ENCODE measurements at places on chromosomes 13 and 19.

GRCh38 chr19:1122972-1123363 is 19.2 kb downstream of the GPX4 start:
- DNase-seq = no peak

- no peak for DNase-seq
These were observed 114.6 kb downstream of the KDM4B start for GRCh38 chr19:5083547-5083965.

DNA sequence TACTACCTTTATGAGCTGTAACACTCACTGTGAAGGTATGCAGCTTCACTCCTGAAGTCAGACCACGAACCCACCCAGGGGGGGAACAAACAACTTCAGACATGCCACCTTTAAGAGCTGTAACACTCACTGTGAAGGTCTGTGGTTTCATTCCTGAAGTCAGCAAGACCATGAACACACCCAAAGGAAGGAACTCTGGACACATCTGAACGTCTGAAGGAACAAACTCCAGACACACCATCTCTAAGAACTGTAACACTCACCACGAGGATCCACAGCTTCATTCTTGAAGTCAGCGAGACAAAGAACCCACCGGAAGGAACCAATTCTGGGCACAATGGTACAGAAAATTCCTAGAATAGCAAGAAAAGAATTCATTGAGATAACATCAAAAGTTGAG is 1796.5 kb upstream of the MIR17HG start:
- no peak for DNase-seq

GRCh38 chr13:109610517-109610916 is 175.9 kb downstream of the IRS2 start:
- DNase-seq = no peak

DNA sequence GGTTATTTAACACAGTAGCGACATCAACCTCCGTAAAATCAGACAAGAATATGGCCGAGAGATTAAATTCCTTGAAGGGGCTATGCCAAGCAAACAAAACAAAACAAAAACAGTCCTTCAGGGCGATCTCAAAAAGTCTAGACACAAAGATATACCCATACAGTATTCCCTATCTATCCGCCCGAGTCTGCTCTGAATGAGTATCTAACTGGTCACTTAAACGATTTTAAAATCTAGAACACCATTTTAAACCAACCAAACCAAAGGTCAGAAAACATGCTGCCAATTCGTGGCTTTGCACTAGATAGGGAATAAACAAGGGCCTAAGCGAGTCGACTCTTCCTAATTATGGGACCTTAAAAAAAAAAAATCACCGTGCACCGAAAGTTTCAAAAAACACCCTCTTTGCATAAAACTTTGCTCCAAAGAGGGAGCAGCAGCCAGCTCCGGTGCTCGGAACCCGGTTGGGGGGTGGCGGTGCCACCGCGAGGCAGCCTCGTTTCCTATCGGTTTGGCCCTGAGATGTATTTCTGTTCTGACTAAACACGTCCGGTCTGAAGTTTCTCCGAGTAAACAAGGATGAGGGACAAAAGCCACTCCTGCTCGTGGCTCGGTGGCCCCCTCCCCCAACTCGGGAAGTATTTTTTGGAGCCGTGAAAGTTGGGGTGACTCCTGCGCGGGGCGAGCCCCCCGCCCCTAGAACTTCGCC is 1.8 kb downstream of the HMGB1 start:
- DNase-seq = peak; percentile 51

GRCh38 chr13:91126806-91127205 is 220.7 kb upstream of the MIR17HG start:
- no peak for DNase-seq

GRCh38 chr13:21330126-21330861 is 128.8 kb downstream of the ZDHHC20 start:
- no peak for DNase-seq

GRCh38 chr13:36059321-36059720 is 71.9 kb downstream of the DCLK1 start:
- no peak for DNase-seq

- no peak for DNase-seq
These were observed 33.6 kb downstream of the GJA3 start for GRCh38 chr13:20127262-20127561.

- peak; percentile 44 for DNase-seq
These were observed 8.5 kb downstream of the UBXN6 start for GRCh38 chr19:4449022-4449638.

DNA sequence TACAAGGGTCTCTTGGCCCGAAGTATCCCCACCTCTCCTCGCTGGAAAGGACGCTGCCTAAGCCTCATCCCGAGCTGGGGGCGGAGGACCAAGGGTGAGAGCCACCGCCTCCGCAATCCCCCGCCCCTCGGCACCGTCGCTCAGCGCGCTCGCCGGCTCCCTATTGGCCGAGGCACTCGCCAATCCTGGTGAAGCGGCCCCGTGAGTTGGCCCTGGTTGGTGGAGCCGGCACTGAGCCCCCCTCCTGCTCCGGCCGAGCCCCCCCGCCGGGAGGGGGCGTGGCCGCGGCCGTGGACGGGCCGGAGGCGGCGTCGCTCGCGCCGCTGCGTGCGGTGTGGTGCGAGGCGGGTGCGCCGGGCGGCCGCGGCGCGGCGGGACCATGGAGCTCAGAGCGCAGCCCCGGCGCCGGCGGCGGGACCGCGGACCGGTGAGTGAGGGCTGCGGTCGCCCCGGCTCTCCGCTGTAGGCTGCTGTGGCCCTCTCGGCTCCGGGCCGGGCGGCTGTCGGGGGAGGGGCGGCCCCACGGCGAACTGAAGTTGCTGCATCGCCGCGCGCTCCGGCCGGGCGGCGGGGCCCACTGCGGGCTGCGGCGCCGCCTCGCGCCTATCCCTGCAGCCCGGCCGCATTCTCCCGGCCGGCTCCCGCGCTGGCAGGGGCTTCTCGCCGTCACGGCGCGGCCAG is at the start of gene WASF3:
TSS of gene WASF3 (plus strand) at position 291 of the 681 bp plus-strand sequence. CDS start 84,588 bp downstream, outside the sequence.
- DNase-seq = peak; percentile 89

DNA sequence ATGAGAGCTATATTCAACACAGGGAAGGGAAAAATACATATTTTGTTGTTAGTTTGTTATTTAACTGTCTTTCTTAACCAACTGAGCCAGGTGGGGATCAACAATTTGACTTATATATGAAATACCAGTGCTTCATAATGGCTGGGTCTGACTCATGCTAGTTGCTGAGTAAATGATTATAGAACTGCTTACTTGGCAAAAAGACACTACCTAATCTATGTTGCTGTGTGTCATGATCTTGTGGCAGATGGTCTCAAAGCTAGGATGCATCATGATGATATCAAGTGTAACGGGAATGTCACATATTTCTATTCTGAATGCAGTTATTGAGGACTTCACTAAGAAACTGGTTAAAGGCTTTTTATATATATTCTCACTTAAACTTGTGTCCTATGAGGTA is 727.4 kb upstream of the SLITRK1 start:
- no peak for DNase-seq

DNA sequence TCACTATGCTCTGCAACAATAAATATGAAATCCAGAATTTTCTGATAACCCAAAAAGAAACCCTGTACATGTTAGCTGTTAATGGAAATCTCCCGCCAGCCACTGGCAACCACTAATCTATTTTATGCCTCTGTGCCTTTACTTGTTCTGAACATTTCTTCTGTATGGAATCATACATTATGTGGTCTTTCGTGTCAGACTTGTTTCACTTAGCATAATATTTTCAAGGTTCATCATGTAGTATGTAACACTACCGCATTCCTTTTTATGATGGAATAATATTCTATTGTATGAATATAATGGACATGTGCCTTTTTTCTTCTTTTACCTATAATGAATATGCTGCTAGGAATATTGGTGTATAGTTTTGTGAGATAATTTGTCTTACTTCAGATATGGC is 1123.3 kb downstream of the EFNB2 start:
- no peak for DNase-seq

DNA sequence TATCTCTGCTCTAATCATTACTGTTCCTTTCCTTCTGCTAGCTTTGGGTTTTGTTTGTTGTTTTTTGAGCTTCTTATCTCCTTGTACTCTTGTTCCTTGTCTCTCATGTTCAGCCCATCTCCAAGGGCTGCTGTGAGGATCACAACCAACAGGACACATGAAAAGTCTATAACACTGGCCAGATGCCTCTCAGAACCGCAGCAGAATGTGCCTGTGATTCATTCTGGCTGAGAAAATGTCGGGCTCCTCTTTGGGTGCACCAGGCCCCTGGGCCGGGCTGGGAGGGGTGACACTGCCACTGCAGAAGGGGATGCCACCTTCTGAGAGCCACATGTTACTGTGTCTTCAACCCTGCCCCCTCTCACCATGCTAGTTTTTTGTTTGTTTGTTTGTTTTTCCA is 48.0 kb downstream of the GGACT start:
- no peak for DNase-seq

GRCh38 chr19:38977445-38978325 is 2.1 kb upstream of the FBXO17 start:
- no peak for DNase-seq

GRCh38 chr19:8148088-8148409 is 1.3 kb downstream of the FBN3 start:
- no peak for DNase-seq

DNA sequence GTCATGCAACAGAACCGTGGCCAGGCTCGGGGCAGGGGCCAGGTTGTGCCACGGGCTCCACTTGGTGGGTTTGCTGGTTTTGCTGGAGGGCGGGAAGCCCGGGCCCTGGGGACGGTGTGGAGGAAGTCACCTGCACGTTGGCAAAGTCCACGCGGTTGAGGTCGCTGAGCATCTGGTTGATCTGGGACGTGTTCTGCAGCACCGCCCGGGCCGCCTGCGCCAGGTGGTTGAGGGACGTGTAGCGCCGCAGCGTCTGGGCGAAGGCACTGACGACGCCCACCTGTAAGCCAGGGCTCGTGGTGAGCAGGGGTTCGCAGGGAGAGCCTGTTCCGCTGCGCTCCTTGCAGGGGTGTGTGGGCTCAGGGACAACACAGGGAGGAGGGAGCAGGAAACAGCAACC is 24.7 kb upstream of the RANBP3 start:
- DNase-seq = no peak

DNA sequence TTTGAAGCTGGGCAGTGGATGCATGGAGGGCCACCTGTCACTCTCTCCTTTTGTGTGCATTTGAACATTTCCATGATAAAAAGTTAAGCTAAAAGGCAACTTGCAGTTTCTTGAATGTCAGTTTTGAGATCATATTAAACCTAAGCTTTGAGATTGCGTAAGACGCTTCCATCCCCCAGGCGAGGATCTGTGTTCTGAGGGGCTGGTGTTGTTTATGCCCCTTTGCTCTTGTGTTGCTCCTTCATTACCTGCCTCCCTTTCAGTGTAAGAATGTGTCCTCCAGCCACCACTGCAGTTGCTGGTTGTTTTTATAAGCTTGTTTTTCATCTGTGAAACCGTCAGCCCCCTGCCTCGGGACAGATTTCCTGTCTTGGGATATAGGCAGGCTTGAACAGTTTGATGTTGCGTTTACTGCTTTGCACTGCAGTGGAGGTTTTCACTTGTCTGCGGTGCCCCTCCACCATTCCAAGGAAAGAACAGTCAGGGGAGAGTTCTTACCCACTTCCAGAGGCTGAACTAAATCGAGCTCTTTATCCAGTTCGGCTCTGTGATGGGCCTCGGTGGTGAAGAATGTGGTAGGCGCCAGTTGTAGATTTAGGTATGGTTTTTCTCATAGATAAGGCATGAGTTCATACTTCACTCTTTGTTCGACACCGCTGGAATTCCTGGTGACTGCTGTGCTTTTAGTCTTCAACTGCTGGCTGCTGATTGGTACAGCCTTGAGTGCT is 96.8 kb downstream of the ARHGEF7 start:
- DNase-seq = no peak

DNA sequence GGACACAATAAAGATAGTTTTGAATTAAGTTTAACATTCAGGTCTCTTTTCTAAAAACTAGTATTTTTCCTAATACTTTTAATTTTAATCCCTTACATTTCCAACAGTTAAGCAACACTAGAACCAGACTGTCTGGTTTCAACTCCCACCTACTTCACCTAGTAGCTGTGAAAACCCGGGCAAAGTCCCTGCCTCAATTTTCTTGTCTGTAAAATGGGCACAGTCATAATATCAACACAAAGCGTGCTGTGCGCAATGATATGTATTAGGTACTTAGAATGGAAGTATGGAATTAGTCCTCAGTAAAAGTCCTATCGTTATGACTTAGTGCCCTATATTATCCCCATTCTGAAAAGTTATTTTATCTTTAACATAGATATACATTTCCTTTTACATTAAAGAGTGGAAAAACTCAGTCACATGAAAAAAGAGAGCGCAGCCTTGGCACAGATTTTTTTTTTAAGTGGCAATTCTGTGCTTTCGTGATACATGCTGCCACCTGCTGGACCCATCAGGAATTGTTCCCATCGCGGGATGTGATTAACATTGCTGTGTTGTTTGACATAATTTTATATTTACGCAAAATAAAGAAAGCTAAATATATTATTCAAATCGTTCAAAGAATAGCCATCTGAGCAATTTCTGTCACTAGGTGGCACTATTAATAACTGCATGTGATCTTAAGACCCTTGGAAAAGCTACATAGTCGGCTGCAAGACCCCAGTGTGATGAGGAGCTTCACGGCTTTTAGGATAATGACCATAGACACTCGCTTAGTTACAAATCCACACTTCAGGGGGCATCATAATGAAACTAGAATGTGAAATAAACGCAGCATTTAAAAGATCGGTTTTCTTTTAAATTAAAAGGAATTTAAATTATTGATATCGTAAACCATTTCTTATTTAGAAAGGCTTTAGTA is 59.9 kb downstream of the LIG4 start:
- peak; percentile 4 for DNase-seq

GRCh38 chr19:41887711-41888382 is 4.9 kb downstream of the ARHGEF1 start:
- DNase-seq = no peak

GRCh38 chr13:59771272-59771671 is 392.5 kb downstream of the DIAPH3 start:
- DNase-seq = no peak

- no peak for DNase-seq
These were observed 10.9 kb upstream of the GAS6 start for GRCh38 chr13:113874579-113875428.

DNA sequence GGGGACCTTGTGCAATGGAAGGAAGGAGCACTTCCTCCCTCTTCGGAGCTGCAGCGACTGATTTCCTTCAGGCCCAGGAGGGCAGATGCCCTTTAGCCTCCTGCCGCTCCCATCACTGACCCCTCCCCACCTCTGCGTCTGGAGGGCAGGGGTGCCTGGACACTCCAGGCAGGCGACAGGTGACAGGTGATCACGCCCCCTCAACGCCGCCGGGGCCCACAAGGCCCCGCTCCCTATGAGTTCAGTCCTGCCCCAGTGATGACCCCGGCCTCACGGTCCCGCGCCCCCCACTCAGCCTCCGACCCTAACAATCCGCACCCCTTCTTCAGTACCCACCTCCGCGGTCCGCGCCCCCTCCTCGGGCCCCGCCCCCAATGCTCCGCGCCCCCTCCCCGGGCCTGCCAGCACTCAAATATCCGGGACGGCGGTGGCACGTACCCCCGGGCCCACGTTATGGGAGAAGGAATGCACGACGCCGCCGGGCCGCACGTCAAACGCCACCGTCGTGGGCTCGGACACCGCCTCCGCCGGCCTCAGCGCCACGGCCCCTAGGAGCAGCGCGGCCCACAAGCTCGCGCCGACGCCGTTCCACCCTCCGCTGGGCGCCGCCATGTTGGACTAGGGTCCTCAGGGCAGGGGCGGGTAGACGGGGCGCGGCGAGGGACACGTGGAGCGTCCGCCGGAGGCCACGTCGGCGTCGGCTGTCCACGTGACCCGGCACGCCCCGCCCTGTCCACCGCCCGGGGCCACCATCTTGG is at the start of gene MYDGF:
TSS of gene MYDGF (minus strand) at position 620 of the 758 bp plus-strand sequence. CDS start at position 612, 8 bp downstream.
- DNase-seq = peak; percentile 28

Measured in NCI-H524 treated with DMSO at 0.1 percent for 48 hours (cell line).